ENCODE measurements at places on chromosomes 16 and 17.

GRCh38 chr16:19860166-19861041 is 24.2 kb downstream of the GPRC5B start:
- no peak for DNase-seq

DNA sequence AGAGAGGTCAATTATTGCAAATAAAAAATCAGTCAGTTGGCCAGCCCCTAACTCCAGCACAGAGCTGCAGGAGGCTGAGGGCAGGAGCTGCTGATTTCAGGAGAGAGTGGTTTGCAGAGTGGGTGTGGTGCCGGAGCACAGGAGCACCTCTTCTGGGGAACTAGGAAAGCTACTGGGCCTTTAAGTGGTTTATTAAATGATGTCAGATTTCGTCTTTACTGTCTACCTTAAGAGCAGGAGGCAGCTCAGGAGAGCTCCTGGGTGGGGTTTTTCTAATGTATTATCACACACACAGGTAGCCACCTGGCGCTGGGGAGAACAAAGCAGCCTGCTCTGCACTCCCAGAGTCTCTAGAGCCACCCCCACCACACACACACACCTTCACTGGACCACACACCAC is 11.5 kb upstream of the HAS3 start:
- no peak for DNase-seq

- DNase-seq: no peak
These were observed 13.4 kb downstream of the CCDC102A start for GRCh38 chr16:57522960-57523359.

- no peak for DNase-seq
These were observed 64.9 kb downstream of the IRF8 start for GRCh38 chr16:85963753-85964285.

DNA sequence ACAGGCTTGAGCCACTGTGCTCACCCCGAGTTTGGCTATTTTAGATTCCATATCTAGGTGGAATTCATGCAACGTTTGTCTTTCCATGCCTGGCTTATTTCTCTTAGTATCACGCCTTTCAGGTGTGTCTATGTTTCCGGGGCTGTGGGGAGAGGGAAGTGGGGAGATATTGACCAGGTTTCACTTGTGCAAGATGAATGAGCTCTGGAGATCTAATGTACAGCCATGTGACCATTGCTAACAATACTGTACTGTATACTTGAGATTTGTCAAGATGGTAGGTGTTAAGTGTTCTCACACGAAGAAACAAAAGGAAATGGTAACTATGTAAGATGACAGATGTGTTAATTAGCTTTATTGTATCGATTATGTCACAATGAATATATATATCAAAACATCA is 199.6 kb downstream of the SHISA9 start:
- DNase-seq: no peak

- no peak for DNase-seq
These were observed 5.0 kb downstream of the ARHGEF15 start for GRCh38 chr17:8314797-8315763.

- no peak for DNase-seq
These were observed 108.2 kb downstream of the VAT1L start for GRCh38 chr16:77896415-77897128.

DNA sequence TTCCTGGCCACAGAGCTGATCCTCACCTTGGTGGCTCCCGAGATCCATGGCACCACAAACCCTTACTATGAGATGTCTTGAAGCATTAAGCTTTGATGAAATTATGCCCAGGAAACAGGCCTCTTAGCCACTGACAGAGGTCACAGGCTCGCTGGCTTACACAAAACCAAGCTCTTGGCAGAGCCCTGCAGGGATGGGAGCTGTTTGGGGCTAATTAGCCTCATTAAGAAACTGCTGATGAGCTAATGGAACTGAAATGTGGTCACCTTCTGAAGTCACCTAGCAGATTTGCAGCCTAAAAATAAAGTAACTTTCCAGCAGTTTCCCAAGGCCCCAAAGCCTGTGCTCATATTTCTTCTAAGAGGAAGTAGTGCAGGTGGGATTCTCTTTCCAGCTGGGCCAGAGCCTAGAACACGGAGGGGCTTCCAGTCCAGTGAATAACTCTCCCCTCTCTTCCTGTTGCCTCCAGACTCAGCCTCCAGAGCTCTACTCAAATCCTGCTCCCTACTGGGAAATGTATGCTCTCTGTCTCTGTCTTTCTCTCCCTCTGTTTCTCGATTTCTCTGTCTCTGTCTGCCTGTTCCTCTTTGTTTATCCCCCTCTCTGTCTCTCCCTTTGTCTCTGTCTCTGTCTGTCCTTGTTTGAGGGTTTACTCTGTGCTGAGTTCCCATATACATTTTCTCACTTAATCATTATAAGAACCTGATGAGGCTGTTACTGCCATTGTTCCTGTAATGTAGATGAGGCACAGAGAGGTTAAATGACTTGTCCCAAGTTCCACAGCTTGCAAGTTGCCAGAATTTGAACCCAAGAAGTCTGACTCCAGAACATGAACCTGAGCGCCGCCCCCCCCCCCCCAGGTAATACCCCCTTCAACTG is 338.9 kb downstream of the CA10 start:
- DNase-seq: no peak

DNA sequence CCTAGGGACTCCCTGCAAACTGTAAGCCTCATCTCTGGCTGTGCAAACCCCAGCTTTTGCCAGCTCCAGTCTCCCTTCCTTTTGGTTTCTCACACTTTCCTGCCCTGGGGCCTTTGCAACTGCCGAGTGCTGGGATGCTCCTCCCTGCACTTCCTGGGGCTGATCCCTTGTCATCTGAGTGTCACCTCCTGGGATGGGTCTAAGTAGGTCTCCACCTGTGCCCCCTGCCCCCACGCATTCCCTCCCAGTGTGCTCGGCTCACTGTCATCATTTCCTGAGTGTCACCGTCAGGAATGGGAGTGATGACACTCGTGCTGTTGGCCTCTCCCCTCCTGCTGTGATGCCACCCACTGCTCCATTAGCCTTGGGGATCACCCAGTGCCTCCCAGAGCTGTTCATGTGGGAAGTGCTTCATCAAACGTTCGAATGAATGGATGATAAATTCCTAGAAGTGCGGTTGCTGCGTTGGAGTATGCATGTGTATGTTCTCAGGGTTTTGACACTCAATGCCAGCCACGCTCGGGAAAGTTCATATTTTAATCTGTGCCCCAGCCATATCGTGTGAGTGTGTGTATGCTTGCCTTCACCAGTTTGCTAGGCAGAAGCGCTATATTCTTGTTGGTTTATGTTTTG is 189.9 kb downstream of the NTN1 start:
- DNase-seq: no peak

DNA sequence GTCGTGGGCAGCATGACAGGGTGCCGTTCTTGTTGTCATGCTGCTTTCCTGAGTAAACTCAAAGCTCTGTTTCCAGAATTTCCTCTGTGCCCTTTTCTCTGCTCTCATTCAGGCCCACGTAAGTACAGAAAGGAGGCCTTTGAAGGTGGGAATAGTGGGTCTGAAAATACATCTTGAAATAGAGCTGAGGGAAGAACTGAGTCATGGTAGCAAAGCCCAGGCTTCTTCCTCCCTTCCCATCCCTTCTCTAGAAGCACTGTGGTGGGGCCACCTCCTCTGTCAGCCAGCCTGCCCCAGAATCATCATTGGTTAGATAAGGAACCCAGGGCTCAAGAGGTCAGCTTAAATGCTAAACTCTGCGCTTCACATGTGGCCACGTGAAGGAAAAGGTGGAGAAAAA is 9.4 kb downstream of the CTRL start:
- DNase-seq: no peak

- no peak for DNase-seq
These were observed 1.8 kb upstream of the SYNRG start for GRCh38 chr17:37610971-37611370.

GRCh38 chr16:89708481-89708931 is 7.0 kb upstream of the SPATA2L start:
- no peak for DNase-seq

- no peak for DNase-seq
These were observed 7.5 kb downstream of the GINS2 start for GRCh38 chr16:85681255-85681654.

DNA sequence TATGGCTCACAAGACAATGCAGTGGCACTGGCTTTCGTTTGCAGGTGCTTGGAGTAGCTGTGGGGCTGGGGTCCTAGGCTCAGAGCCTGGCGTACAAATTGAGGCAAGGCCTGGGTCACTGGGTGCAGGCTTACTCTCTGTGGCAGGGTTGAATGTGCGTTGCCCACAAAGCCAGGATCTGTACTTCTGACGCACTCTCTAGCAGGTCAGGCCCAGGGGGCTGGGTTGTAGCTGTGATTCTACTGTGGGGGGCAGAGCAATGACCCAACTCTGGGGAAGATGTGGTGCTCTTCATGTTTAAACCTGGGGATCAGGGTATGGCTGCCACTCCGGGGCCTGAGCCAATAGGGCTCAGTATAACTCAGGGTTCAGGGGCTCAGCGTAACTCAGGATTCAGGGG is 6.4 kb upstream of the PRSS21 start:
- DNase-seq: no peak

- no peak for DNase-seq
These were observed 2338.4 kb downstream of the TP53TG3F start for GRCh38 chr16:35797811-35798210.

DNA sequence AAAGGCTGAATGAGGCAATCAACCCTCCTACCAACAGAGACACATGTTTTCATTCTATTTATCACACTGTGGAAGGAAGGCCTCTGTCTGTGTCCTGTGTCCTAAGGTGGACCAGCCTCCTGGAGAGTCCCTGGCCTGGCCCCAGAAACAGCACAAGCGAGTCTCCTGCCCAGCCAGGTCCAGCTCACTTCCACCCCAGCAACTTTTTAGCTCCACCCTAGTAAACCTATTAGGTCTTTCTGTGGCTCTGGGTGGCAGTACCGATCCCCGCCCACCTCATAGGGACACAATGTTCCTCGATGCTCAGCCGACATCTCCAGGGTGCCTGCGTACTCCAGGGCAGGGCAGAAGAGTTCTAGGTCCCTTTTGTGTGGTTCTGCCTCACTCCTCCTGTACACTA is 10.7 kb downstream of the DRC3 start:
- DNase-seq: no peak

GRCh38 chr16:35572186-35572585 is 2112.8 kb downstream of the TP53TG3F start:
- DNase-seq: no peak

DNA sequence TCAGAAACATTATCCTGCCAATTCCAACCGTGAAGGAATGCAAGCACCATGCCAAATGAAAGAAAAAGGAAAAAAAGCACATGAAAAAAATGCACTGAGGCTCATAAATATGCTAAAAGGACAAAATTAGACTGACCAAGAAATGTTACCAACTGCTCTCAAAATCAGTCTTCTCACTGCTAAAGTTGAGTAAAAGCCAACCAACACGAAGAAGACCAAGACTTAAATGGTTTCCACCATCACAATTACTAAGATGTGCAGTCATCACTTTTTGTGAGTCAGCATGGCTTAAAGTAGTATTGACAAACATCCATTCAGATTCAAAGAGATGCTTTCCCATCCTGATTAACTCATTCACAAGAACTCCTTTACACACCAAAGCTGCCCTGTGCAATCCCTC is 16.4 kb downstream of the CDYL2 start:
- no peak for DNase-seq

- DNase-seq: no peak
These were observed 618 bp downstream of the CCDC78 start for GRCh38 chr16:725463-726187.

GRCh38 chr16:24117680-24118079 is 138.5 kb upstream of the CACNG3 start:
- DNase-seq: no peak

- DNase-seq: peak; percentile 72
These were observed 12.9 kb downstream of the MXRA7 start for GRCh38 chr17:76697702-76698465.

DNA sequence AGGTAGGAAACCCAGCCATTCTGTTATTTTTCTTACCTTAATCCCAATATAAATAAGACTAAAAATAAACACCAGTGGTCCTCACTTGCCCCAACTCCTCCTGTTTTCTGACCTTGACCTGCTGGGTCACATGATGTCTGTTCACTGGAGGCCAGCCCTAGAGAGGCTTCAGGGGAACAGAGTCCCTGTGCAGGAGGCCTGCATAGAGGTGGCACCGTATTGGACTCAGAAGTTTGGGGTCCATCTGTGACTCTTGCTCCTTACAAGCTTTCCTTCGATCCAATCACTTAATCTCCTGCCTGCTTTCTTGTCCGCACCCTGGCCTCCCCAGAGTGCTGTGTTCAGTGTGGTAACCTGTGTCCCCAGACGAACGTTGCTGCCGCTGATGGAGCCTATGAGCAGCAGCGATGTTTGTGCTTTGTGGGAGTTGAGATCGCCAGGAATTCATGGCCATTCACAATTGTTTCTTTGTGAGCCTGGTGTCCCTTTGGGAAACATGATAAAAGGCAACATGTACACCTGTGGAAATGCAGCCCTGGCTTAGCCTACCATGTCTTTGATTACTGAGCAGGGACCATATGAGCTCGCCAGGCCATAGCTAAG is 4.7 kb downstream of the IGSF6 start:
- no peak for DNase-seq

- no peak for DNase-seq
These were observed 200.4 kb downstream of the LGALS9B start for GRCh38 chr17:20266806-20267458.

GRCh38 chr16:12661656-12662172 is 142.0 kb downstream of the CPPED1 start:
- peak; percentile 62 for DNase-seq

DNA sequence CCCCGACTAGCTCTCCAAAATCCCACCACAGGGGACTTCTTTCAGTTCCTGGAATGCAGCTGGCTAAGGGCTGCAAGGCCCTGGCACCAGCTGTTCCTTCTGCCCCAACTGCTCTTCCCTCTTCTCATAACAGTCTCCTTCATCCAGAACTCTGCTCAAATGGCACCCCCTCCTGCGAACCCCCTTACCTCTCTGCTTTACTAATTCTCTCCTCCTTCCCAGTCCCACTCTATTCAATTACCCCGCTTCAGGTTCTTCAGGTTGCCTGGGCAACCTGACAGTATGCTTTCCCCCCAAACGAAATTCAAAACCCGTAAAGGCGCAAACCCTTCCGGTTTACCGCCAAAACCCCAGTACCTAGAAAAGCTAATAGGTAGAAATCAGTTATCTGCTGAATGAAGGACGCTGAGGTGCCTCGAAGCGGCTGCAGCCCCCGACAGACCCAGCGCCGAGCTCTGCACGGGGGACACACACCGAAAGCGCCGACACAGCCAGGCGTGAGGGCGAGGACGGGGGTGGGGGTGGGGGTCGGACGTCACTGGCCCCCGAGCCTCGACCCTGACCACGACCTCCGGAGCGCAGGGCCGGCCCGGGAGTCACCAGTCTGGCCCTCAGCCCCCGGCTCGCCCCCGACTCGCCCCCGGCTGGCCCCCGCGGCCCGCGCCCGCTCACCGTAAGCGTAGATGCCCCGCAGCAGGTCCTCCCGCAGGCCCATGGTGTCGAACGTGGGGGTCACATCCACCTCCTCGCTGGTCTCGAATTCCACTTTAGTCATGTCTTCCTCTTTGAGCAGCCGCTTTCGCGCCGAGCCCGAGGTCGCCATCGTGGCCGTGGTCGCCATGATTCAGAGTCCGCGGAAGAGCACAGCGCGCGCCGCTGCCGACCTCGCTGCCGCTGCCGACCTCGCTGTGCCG is 550 bp downstream of the EIF4A3 start:
- DNase-seq: no peak

Measured in HuH-7 (cell line).